ENCODE measurements at places on chromosomes 4 and X.

- no peak for DNase-seq
Measured at GRCh38 chr4:26163425-26164362, 157.1 kb upstream of the RBPJ start.

GRCh38 chrX:153637121-153638040 is 9.6 kb upstream of the DUSP9 start:
- DNase-seq: no peak

GRCh38 chrX:132120913-132121312 is 6.9 kb downstream of the FRMD7 start:
- no peak for DNase-seq

- DNase-seq: no peak
Measured at GRCh38 chrX:150569155-150569477, 695 bp downstream of the MTM1 start.

- DNase-seq: peak; percentile 22
Measured at GRCh38 chrX:65035446-65035770, 59.2 kb upstream of the ZC4H2 start.

DNA sequence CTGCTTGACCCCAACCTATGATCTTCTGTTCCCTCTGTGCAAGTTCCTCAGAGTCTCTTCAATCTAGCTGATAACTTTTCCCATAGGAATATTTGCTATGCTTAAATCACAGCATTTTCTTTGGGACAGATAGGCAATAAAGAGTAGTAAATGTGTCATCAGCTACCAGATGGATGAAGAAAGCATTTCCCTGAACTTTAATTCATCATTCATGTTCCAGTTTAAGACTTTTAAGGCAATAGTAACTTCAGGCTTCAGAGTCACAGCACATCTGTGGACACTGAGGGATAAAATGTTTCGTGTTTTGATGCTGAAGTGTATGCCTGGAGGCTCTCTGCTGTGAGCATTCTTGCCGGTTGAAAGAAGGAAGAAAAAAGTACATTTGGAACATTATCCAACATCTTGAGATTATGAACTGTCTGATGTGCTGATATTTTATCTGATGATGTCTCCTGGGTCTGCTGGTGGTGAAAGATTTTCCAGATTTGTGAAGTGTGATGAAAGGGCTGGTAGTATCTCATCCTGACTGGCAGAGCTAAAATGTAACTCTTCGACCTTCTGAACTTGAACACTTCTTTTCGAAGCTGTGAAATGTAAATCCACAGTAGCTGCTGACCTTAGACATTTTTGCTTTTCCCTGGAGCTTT is 133.7 kb downstream of the DCLK2 start:
- DNase-seq: peak; percentile 27

DNA sequence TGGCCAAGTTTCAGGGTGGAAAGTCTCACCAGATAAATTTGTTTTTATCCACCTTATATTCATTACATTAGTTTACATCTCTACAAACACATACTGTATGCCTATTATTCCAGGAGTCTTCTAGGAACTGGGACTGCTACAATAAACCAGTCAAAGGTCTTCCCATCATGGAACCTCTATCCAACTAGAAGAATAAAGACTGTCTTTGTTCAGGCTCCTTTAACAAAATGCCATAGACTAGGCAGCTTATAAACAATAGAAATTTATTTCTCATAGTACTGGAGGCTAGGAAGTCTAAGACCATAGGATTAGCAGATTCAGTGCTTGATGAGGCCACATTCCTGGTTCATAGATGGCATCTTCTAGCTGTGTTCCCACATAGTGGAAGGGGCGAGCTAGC is 61.6 kb downstream of the PACRGL start:
- no peak for DNase-seq

DNA sequence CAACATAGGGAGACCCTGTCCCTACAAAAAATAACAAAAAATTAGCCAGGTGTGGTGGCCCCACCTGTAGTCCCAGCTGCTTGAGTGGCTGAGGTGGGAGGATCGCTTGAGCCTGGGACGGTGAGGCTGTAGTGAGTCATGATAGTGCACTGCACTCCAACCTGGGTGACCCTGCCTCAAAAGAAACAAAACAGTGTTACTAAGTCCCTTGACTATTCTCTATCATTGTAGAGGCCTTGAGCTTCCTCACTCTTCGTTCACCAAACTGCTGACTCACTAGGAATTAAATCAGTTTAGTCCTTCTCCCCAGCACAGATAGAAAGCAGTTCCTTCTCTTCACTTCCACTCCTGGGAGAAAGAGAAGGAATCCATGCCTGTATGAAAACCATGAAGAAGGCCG is 14.5 kb downstream of the CDS1 start:
- DNase-seq: no peak

DNA sequence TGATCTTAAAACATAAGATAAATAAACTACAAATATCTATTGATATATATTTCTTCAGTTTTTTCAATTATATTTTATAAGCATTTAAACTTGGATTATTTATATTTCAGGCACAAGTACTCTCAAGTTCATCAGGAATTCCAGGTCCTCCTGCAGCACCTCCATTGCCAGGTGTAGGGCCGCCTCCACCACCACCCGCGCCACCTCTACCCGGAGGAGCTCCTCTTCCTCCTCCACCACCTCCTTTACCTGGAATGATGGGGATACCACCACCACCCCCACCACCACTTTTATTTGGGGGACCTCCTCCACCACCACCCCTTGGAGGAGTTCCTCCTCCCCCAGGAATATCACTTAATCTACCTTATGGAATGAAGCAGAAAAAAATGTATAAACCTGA is 74.0 kb downstream of the RPA4 start:
- DNase-seq: no peak

GRCh38 chrX:110208092-110208491 is 109.8 kb downstream of the AMMECR1 start:
- DNase-seq: no peak

DNA sequence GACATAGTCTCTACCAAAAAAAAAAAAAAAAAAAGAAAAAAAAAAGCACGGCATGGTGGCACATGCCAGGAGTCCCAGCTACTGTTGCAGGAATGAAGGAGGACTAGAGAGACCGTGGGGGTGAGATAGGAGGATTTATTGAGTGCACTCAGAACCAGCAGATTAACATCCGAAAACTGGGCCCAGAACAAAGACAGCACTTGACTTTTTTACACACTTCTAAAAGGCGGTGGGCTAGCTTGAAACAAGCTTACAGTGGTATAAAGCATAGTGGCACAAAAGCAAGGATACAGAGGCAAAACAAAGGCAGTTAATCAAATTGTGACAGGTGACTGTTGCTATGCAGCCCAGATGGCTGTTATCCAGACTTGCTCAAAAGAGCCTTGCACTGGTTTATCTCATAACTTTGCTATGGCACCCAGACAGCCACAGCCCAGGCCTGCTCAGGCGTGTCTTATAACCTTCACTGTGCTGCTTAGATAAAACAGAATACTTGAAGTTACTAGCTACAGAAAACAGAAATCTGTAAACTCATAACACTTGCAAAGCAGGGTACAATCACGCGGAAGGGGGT is 9.9 kb upstream of the PI4K2B start:
- DNase-seq: no peak

- no peak for DNase-seq
Measured at GRCh38 chrX:125826080-125826479, 340.0 kb downstream of the DCAF12L2 start.

GRCh38 chrX:46620505-46620904 is 46.9 kb downstream of the CHST7 start:
- DNase-seq: no peak

DNA sequence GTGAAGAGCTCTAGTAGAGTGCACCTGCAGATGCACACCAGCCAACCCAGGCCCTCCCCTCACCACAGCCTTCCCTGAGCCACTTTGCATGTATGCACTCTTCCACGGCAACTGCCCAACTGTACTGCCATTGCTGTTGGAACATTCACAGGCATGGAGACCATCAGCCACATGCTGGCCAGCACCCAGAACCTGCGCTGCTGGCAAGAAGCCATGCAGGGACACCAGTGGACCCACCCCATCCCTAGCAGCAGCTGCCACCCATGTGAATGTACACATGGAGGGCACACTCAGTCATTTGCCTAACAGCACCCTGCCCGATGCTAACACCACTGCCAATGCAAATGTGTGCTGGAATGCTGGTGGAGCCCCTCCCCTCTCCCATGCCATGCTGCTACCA is 35.6 kb downstream of the FAM47B start:
- no peak for DNase-seq

- no peak for DNase-seq
Measured at GRCh38 chrX:12971282-12972003, 3.5 kb upstream of the TMSB4X start.

DNA sequence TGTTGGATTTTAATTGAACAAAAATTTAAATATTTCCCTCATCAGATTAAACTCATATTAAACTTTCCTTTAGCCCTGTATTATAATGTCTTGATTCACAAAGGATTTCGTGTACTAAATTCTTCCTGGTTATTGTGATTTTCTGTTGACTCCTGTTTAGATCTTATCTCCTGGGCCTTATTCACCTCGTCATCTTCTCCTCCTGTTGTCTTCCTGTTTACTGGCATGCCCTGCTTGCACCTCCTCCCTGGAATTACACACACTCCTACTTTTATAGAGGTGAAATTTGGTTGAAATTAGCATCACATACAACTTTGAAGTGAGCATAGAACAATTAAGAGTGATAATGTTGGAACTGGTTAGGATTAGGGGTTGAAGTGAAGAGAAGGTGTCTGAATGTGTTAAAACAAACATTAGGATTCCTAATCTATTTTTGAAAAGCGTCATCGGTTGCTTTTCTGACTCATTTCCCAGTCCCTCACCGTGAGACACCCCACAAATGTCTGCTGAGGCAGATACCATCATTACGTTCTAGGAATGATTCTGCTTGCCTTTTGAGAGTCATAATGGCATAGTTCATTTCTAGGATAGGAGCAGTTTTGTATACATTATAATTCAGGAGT is 32.5 kb downstream of the TLL1 start:
- DNase-seq: no peak

DNA sequence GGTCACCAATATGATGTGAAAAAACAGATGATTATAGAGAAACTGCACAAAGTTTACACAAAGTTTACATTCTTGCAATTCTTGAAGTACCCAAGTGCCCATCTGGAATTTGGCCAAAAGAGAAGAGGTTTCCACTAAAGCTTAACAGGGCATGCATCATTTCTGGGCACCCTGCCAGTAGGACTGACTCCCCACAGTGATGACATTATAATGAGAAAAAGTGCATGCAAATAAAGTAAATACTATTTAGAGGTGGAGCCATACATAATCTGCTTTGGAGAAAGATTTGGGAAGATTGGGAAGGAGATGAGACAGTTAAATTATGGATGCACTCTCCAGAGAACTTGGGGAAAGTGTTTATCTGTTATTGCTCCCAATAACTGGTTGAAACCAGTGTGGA is 93.7 kb upstream of the TRPC3 start:
- DNase-seq: peak; percentile 8

- no peak for DNase-seq
Measured at GRCh38 chr4:1578251-1578773, 105.8 kb downstream of the FAM53A start.

- no peak for DNase-seq
Measured at GRCh38 chrX:79325263-79325958, 41.7 kb downstream of the ITM2A start.

GRCh38 chrX:46325312-46325877 is 219.8 kb downstream of the ZNF674 start:
- DNase-seq: no peak

DNA sequence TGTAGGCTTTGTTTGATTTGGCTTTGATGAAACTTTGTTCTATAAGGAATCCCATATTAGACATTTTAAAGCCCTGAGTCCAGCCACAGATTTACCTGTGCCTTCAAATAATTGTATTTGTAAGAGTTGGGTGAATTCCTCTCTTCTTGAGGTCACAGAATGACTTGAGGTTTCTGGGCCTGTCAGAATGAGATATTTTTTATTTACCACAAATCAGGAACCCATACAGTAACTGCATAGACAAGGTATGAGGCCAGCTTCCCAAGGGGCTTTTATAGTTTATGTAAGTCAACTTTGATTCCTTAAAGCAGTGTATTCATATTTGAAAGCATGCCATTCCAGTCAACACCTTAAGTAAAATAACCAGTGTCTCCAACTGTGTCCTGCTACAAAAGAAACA is 29.1 kb upstream of the CXCL3 start:
- DNase-seq: no peak

DNA sequence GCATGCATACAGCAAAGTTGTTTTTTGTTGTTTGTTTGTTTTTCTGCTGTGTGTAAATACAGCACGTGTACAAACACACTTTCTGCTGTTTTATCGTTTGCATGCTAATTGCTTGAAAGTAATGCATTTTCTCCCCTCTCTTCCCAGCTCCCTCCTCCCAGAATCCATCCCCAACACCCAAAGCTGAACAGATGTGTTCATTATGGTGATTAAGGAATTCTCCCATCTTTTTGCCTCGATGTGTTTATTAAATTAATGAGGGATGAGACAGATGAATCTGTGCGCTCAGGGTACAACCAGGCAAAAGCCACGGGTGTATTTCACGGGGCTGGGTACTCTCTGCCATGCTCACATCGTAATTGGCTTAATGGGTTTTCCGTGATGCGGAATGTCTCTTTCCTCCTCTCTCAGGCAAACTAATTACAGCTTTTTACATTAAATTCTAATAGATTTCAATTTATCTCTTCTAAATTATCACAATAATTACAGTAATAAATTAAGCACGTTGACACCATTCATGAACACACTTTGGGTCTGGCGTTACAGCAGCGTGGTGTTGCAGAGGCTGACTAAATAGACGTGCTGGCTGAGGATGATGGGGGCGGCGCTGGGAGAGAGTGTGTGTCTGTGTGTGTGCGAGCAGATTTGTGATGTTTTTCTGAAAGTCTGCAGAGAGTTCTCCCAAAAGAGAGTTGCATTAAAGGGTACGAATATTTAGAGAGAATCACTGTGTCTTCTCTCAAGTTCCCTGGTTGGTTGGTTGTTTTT is 117.7 kb downstream of the CRLF2 start:
- no peak for DNase-seq

DNA sequence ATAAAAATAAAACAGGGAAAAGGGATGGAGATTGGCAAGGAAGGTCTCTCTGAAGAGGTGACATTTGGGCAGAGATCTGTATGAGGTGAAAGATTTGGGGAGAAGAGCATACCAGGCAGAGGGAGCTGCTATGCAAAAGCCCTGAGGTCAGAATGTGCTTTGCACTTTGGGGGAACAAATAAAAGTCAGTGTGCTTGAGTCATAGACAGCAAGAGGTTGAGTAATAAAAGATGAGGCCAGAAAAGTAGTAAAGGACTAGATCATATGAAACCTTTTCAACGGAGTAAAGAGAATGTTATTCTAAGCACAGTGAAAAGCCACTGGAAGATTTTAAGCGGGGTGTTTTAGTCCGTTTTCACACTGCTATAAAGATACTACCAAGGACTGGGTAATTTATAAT is 76.5 kb upstream of the TEX13A start:
- DNase-seq: no peak

DNA sequence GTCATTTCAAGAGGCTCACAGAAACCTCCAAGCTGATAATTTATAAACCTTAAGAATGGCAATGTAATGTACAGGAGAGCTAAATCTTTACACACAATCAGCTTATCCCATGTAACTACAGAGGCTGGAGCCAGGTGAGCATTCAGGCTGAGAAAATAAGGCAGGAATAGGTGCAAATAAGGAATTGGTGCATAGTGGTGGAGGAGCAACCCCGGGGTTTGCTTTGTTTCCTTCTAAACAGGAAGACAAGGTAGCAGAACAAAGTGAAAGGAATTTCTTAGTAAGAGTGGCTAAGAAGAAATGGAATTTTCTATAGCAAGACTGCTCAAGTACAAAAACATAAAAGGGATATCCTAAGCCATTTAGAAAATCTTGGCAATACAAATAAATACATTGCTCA is 82.4 kb downstream of the NR3C2 start:
- no peak for DNase-seq

- DNase-seq: no peak
Measured at GRCh38 chr4:101669138-101669831, 121.2 kb upstream of the BANK1 start.

GRCh38 chr4:6278801-6279197 is 9.1 kb downstream of the WFS1 start:
- no peak for DNase-seq

Measured in left renal pelvis (tissue), 4 donors.